ENCODE measurements at places on chromosomes 11 and 22.

GRCh38 chr11:15937601-15938120, 418.7 kb downstream of the SOX6 start:
- H3K4me3 ChIP-seq: no peak overlapping the region
- DNase-seq: no peak
- H3K36me3 ChIP-seq: no peaks in the 10 kb centered on the region
- no peak overlapping the region for H3K27ac ChIP-seq
- H3K4me1 ChIP-seq: peaks cover 4% of the 10 kb centered on the region

DNA sequence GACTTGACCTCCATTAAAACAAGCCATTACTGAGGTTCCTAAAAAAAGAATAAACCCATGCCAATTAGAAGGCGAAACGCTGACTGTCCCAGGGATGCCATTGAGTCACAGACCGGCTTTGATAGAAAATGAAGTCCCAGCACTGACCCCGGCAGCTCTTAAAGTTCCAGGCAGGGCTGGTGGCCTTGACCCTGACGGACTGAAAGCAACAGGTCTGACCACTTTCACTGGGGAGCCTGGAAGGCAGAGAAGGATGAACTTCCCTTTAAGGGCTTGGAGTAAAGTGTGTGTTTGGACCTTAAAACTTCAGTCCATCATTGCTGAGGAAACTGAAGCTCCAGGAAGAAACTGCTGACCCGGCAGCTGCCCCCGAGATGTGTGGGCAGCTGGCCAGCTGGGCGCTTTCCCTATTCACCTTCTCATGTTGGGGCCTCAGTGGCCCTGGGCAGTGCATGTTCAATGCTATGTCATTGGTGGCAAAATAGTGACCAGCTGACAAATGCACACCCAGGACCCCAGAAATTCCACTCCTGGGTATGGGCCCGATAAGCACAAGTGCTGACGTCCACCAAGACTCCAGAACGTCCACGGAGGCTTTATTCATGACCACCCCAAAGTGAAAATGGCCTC, 18.9 kb upstream of the EFCAB6 start:
- no peaks in the 10 kb centered on the region for H3K36me3 ChIP-seq
- H3K27me3 ChIP-seq: no peaks in the 10 kb centered on the region
- no peaks in the 10 kb centered on the region for H3K4me1 ChIP-seq
- peak overlapping the region; percentile 77 for H3K27ac ChIP-seq
- no peak overlapping the region for H3K4me3 ChIP-seq

GRCh38 chr11:6395470-6396060, 5.3 kb downstream of the SMPD1 start:
- no peak overlapping the region for H3K4me3 ChIP-seq
- no peaks in the 10 kb centered on the region for H3K27me3 ChIP-seq
- H3K4me1 ChIP-seq: peaks cover 13% of the 10 kb centered on the region
- H3K36me3 ChIP-seq: peaks cover 35% of the 10 kb centered on the region
- no peak overlapping the region for H3K27ac ChIP-seq

- H3K27me3 ChIP-seq: no peaks in the 10 kb centered on the region
- H3K36me3 ChIP-seq: no peaks in the 10 kb centered on the region
- H3K27ac ChIP-seq: peak overlapping the region; percentile 73
These were observed 2.2 kb downstream of the APOA1 start for GRCh38 chr11:116835042-116835772.

DNA sequence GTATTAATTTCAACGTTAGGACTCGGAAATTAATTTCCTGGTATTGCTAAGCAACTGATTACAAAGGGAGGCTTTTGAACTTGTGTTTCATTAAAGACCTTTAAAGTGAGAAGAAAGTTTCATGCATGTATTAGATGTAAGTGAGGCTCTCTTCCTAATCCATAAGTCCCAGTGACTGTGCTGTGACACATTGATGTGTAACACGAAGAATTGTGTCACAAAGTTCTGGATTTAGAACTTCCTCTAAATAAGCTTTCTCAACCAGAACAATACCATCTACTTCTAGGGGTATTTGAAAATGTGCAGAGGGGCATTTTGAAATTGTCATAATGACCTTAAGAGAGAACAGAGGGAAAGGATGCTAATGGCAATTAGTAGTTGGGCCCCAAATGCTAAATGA, 14.4 kb downstream of the DCUN1D5 start:
- no peak for DNase-seq
- H3K36me3 ChIP-seq: peaks cover 35% of the 10 kb centered on the region
- no peak overlapping the region for H3K27ac ChIP-seq
- H3K4me1 ChIP-seq: no peaks in the 10 kb centered on the region
- H3K27me3 ChIP-seq: no peaks in the 10 kb centered on the region
- H3K4me3 ChIP-seq: no peak overlapping the region

DNA sequence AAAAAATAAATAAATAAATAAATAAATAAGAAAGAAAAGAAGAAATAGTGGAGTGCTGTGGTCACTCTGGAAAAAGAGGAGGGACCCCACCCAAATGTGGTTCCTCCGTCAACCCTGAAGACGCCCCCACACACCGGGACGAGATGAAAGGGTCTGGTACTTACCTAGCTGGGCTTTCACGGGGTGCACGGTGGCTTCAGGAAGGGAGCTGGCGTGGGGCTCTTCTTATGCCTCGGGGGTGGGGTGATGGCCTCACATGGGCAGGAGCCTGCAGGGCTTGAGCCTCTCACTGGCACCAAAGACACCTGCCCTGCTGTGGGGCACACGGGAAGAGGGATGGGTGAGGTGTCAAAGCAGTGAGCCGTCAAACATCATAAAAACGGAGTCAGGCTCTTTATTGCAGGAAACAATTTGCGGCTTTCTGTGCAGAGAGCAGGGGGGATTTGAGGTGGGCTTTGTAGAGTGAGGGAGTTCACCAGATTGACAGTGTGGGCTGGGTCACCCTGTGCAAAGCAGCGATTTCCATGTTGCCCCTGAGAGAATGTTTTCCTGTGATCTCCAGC, 28.0 kb upstream of the KRTAP5-6 start:
- no peaks in the 10 kb centered on the region for H3K36me3 ChIP-seq
- no peaks in the 10 kb centered on the region for H3K27me3 ChIP-seq
- H3K27ac ChIP-seq: no peak overlapping the region
- H3K4me3 ChIP-seq: no peak overlapping the region

DNA sequence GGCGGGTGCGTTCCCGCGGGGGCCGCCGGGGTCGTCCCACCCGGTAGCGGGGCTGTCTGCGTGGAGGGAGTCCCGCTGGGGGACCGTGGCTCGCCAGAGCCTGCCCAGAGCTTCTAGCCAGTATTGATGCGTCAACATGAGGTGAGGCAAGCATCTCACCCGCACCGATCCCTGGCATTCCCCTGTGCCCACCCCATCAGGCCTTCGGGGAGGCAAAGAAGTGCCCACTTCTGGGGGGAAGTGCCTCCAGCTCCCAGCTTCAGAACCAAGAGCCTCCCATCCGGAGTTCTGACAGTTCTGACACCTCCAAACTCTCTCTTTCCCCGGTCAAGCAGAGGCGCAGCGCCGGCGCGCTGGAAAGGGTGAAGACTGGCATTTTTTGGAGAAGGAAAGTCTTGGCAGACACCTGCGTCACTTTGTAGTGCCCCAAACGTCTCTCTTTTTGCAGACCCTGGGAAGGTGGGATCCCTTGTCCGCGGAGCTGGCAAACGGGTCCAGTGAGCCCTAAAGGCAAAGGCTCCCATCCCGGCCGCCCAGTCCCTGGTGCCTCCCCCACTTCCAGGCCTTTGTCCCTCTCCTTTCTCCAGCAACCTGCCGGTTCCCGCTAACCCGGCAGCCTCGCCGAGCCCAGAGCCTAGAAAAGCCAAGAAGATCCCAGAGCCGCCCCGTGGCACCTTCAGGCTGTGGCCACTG, 3.2 kb upstream of the PAX6 start:
- no peak overlapping the region for H3K4me3 ChIP-seq
- peaks cover 90% of the 10 kb centered on the region for H3K4me1 ChIP-seq
- H3K36me3 ChIP-seq: no peaks in the 10 kb centered on the region
- H3K27ac ChIP-seq: no peak overlapping the region
- DNase-seq: no peak

DNA sequence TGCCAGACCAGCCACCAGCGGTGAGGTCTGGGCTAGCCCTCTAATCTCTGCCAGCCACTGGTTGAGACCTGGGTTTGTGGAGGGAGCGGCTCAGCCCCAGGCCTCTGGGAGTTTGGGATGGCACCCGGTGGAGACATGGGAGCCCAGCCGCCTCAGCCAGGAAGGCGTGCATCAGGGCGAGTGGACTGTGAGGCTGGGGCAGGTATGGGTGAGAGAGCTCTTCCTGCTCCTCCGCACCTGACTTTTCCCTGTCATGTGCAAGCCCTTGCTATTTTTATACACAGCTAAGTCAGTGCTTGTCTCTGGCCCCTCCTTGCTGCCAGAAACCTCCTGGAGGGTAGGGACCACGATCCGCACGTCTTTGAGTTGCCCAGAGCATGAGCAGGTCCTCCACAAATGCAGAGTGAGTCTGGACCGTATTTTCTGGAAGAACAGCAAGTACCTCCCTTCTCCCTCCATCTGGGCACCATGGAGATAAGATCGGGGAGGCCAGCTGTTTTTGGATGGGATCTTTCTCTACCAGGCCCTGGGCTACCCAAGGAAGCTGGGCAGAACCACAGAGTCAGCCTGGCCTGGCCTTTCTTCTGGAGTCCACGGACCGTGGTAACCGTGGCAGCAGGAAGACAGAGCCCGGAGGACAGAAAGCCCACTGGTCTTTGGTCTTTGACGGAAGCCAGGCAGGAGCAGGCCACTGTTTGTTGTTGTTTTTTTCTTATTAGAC, 53.3 kb downstream of the IGLL1 start:
- H3K4me1 ChIP-seq: no peaks in the 10 kb centered on the region
- no peaks in the 10 kb centered on the region for H3K27me3 ChIP-seq
- no peak for DNase-seq
- H3K36me3 ChIP-seq: no peaks in the 10 kb centered on the region
- no peak overlapping the region for H3K27ac ChIP-seq

DNA sequence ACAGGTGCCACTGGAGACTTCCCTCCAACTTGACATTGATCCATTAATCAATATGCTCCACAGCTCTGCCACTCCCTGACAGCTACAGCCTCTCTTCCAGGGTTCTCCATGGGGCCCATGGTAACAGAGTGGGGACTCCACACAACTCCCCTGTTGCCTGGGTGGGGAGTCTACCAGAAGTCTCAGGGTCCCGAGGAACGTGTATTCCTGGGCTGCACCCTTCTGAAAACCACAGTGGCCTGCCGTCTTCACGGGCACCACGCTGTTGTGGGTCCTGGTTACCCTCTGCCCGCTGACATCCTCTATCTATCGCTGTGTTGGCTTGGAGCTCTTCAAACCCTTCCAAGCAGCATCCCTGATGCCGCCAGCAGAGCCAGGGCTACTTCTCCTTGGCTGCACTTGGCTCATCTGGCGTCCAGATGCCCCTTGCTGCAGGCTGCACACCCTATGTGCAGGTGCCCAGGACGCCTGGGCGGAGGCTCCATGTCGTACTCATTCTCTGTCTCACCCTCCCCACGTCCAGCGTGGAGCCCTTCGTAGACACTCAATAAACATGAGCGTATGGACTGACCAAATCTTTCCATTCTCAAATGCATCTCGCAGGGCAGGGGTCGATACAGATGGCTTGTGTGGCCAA, 1341.8 kb downstream of the TBC1D22A start:
- H3K4me1 ChIP-seq: no peaks in the 10 kb centered on the region
- no peak overlapping the region for H3K27ac ChIP-seq
- peak; percentile 34 for DNase-seq
- no peaks in the 10 kb centered on the region for H3K27me3 ChIP-seq

GRCh38 chr11:116714902-116715301, 57.9 kb downstream of the BUD13 start:
- no peak for DNase-seq
- H3K4me3 ChIP-seq: no peak overlapping the region
- no peak overlapping the region for H3K27ac ChIP-seq
- H3K4me1 ChIP-seq: no peaks in the 10 kb centered on the region
- no peaks in the 10 kb centered on the region for H3K36me3 ChIP-seq

GRCh38 chr11:47242596-47243192, 5.9 kb downstream of the ACP2 start:
- no peak overlapping the region for H3K27ac ChIP-seq
- H3K36me3 ChIP-seq: peaks cover 71% of the 10 kb centered on the region
- no peak overlapping the region for H3K4me3 ChIP-seq
- H3K4me1 ChIP-seq: peaks cover 12% of the 10 kb centered on the region

DNA sequence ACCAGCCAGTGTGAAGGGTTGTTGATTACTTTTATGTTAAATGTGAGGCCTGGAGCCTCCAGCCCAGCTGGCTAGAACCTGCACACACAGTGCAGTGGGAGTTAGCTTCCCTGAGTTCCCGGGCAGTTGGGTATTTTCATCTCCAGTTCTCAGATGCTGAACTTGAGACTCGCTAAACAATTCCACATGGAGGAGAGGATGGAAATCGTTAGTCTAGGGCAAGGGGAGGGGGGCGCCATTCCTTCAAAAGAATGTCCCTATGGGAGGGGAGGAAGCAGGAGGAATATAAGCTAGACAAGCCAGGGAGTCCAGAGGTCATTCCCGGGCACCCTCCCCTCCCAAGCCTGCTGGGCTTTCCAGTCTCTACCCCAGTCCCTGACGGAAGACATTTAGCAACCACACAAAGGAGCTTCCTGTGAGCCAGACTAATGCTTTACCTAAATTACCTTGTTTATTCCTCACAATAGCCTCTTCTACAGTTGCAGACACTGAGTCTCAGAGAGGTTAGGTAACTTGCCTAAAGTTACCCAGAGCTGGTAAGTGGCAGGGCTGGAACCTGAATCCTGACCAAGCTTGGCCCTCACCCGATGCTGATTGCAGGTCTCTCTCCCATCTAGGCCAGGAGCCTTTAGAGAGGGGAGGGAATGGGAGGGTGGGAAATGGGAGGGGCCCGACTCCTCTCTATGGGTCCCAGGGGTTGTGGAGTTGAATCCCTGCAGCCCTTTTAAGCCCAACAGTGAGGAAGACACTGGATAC, 1.9 kb upstream of the TSKU start:
- DNase-seq: no peak
- H3K27me3 ChIP-seq: no peaks in the 10 kb centered on the region
- no peak overlapping the region for H3K4me3 ChIP-seq
- H3K27ac ChIP-seq: peak overlapping the region; percentile 17

DNA sequence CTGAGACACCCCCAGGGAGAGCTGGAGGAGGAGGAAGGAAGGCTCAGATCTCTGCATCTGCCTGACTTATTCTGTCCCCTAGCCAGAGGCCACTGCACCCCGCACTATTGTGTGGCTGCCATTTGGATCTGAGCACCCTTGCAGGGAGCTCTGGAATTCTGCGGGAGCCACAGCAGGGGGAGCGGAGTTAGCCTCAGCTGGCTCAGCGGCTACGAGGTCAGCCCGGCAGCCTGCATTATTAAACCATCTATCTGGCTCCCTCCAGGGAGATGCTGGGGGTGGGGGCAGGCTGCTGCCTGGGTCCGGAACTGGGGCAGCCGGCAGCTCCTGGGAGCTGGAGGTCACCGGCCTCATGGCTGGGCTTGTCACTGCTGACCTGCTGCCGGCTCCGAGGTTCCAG, 6.5 kb upstream of the ELFN2 start:
- DNase-seq: no peak
- H3K27ac ChIP-seq: no peak overlapping the region
- H3K27me3 ChIP-seq: peaks cover 7% of the 10 kb centered on the region

DNA sequence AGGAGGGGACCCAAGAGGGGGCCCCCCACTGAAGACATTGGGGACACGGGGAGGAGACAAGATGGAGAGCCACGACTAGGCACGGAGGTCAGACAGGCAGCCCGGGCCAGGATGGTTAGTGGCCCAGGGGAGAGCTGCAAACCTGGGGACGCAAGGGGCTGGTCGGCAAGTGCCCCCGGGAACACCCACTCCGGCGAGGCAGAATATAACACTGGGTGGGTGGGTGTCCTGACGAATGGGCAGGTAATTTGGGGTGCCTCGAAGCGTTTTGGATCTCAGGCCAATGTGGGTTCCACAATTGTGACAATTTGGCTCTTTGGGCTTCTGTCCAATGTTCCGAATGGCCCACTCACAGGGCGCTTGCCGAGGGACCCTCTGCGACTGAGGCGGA, 9.9 kb downstream of the IGF2 start:
- no peak overlapping the region for H3K4me3 ChIP-seq
- H3K27ac ChIP-seq: no peak overlapping the region
- no peaks in the 10 kb centered on the region for H3K27me3 ChIP-seq
- no peaks in the 10 kb centered on the region for H3K36me3 ChIP-seq

Data from right atrium auricular region (tissue), 2 donors.